NCI-H345 (cell line): ENCODE measurements at places on chromosomes 11 and 22.
A peak's percentile ranks its signal among the peaks of the same experiment; 100 is the strongest.

DNA sequence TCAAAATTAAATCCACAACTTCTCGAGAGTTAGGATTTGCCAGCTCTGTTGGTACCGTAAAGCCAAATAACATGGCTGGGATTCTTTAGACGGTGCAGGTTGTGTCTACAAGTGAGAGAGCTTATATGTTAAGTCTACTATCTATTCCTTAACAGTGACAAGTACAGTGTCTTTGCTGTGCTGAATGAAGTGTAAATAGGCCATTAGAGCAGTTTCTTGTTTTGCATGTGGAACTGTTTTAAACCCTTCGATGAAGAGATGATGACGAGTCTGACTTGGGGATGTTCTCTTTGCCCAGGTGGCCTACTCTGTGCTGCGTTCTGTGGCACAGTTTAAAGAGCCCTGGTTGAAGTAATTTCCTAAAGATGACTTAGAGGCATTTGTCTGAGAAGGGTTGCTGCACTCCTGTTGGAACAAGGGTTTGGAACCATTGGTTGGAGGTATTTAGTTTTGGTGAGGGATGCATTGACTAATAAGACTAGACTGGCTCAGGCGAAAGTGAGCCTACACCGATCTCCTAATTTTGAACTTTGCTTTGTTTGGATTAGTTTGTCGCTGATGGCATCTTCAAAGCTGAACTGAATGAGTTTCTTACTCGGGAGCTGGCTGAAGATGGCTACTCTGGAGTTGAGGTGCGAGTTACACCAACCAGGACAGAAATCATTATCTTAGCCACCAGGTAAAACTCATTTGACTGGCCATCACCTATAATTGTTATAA, 988 bp downstream of the RPS3 start:
- DNase-seq = no peak

DNA sequence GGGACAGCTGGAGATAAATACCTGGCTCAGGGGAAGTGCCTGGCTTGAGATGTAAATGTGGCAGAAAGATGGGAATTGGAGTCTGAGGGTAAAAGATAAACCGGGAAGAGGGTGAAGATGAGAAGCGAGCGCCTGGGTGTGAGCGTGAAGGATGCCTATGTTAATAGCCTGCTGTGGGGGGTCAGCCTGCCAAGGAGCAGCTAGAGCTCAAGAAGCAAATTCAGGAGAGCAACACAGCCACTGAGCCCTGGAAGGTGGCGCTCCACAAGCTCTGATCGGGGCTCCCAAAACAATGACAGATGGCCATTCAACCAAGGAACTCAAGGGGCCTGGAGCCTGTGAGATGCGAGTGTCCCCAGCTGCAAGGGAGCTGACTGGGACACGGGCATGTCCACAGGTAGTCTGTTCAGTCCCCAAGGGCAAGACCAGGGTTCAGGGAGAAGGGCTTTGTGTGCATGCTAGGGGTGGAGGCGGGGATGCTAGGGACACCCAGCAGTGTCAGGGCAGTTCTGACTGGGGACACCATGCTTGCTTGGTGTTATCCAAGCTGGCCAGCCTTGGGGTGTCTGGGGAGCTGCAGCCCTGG, 2.8 kb downstream of the GSC2 start:
- DNase-seq = no peak

GRCh38 chr11:100632941-100633452, 54.1 kb upstream of the ARHGAP42 start:
- DNase-seq = peak; percentile 80

- DNase-seq = no peak
Observed at GRCh38 chr11:121048464-121049233, 24.7 kb downstream of the TBCEL start.
